ENCODE measurements at places on chromosomes 1 and 21.
A peak's percentile ranks its signal among the peaks of the same experiment; 100 is the strongest.

GRCh38 chr1:206886831-206887230 is 10.4 kb upstream of the IL24 start:
- no peak for DNase-seq

DNA sequence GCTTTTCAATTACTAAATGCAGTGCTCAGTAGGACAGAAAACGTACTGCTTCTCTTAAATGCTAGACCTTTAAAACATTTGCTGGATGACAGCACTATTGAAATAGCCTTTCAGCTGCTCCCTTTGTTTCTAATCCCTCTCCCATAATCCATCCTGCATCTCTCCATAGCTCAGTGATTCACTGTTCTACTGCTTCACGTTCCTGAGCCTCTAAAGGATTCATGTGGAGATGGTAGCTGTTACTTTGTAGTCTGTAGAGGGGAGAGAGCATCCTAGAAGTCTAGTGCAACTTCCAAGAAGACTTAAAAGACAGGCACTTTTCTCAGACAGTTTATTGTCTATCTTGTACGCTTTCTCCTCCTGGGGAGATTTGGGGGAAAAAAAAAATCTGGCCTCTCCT is 51.4 kb downstream of the LRRC8B start:
- DNase-seq, result no peak

- DNase-seq, result no peak
These were observed 93.0 kb downstream of the SIM2 start for GRCh38 chr21:36791695-36792470.

- no peak for DNase-seq
These were observed 27.9 kb upstream of the ATP2B4 start for GRCh38 chr1:203598752-203599151.

DNA sequence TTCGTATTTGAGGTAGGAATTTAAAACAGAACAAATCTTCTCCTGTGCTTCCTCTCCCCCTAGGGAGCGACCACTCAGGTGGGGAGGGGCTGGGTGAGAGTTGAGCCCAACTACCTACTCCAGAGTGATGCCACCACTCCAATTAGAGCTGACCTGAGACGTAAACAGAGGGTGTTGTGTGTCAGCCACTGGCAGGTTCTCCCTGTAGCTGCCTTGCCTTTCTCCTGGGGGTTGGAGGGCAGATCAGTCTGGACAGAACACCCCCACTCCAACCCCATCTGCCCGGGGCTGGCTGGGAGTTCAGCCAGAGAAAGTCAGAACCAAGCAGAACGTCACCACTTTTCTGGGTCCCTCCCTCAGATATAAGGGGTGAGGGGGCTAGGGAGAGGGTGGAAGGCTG is 2.0 kb downstream of the HPDL start:
- no peak for DNase-seq

GRCh38 chr1:221411283-221411682 is 330.6 kb downstream of the DUSP10 start:
- no peak for DNase-seq

GRCh38 chr1:215889871-215890270 is 322.8 kb downstream of the KCTD3 start:
- DNase-seq, result no peak

DNA sequence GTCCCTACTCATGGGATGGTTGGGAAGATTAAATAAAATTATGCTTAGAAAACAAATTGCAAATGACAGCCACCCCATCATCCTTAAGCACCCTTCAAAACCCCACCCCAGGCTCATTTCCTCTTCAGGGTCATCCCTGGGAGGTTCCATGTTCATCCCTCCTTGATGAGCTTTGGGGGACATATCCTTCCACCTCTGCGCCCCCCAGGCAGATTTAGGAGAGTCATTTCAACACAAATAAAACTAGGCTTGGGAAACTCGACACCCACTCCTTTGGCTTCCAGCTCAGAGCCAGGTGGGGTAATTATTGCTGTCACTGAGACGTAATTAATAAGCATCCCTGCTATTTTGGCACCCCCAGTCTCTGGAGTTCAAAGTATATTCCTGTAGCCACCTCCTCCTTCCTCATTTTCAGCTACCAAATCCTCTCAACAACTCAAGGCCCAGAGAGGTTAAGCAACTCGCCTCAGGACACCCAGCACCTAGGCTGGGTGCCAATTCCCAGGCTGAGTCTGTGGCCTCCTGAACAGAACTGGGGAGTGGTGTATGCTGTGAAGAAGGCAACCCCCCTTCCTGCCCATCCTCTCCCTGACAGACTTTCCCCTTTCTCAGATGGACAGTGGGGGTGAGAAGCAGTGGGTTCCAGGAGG is 595 bp downstream of the CRYBG2 start:
- no peak for DNase-seq

- DNase-seq, result no peak
These were observed 84.4 kb downstream of the NIBAN1 start for GRCh38 chr1:184889902-184890301.

DNA sequence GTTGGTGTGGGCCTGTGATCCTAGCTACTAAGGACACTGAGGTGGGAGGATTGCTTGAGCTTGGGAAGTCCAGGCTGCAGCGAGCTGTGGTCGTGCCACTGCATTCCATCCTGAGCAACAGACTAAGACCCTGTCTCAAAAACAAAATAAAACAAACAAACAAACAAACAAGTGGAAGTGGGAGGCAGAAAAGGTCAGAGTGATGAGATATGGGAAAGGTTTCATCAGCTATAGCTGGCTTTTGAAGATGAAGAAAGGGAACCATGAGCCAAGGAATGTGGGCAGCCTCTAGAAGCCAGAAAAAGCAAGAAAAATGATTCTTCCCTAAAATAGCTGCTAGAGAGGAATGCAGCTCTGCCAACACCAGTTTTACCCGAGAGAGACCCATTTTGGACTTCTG is 10.6 kb upstream of the NUCKS1 start:
- no peak for DNase-seq

GRCh38 chr1:40914927-40915569 is 52.9 kb upstream of the CITED4 start:
- DNase-seq, result no peak

- DNase-seq, result no peak
These were observed 53.3 kb downstream of the MRPS6 start for GRCh38 chr21:34126691-34127090.

GRCh38 chr1:32991386-32991785 is 26.8 kb upstream of the RNF19B start:
- DNase-seq, result no peak

GRCh38 chr21:36948686-36949085 is 17.8 kb downstream of the HLCS start:
- DNase-seq, result no peak

DNA sequence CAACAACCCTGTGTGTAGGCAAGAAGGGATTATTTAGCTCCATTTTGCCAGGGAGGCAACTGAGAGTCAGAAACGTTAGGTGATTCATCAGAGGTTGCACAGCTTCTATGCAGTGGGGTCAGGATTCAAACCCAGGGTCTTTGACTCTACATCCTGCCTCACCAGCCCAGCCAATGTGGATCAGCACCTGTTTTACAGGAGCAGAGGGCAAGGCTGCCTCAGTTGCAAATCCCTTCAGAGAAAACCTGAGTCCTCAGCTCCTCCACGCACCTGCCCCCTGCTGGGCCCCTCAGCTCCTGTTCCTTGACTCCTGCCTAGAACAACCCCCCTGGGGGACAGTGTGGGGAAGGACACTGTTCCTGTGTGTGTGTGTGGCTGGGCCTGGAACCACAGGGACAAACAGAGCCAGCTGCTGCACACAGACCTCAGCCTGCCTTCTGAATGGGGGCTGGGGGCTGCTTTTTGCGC is 61.6 kb downstream of the LRRN2 start:
- no peak for DNase-seq

DNA sequence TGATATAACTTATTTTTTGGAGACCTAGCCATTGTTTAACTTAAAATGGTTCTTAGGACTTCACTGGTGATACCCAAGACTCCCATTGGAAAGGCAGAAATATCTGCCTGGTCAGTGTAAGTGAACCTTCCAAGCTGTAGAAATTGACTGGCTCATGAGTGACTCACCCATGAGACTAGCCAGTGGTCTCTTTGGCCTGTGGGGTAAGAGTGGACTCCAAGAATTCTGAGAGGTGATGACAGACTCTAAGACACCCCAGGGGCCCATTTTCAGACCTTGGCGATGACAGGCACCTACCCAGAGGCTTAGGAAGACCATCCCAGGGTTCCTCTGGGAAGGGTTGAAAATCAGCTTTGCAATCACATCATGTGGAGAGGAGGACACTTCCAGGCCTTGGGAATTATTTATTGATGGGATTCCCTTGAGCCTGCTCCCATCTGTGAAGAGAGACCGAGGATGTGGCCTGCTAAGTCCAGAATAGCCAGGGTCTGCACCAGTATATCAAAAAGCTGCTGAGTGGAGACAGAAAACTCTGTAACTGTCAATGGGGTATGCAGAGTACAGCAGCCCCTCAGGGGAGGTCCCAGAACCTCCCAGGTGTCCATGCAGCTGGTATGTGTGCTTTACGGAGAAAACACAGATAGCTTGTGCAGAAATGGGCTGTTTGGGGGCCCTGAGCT is 78.9 kb downstream of the KAZN start:
- no peak for DNase-seq

- DNase-seq, result no peak
These were observed 37.1 kb downstream of the SLC30A1 start for GRCh38 chr1:211541720-211542477.

DNA sequence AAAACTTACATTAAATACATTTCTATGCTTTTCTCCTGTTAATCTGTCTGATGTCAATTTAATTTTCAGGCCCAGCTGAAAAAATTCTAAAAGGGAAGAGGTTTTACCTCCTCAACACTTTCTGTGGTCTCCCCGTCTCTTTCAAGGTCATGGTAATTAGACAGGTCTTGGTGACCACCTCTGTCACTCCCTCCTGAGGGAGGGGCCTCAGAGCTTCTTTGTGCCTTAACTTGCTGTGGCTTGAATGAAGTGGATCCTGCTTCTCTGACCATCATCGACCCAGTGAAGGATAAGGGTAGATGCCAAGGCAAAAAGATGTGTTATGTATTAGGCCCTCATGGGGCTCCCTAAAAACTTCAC is 40.8 kb upstream of the OSBPL9 start:
- DNase-seq, result no peak

GRCh38 chr1:67626861-67627235 is 58.2 kb upstream of the GADD45A start:
- DNase-seq, result no peak

GRCh38 chr1:233304489-233305102 is 9.1 kb upstream of the PCNX2 start:
- peak; percentile 12 for DNase-seq

DNA sequence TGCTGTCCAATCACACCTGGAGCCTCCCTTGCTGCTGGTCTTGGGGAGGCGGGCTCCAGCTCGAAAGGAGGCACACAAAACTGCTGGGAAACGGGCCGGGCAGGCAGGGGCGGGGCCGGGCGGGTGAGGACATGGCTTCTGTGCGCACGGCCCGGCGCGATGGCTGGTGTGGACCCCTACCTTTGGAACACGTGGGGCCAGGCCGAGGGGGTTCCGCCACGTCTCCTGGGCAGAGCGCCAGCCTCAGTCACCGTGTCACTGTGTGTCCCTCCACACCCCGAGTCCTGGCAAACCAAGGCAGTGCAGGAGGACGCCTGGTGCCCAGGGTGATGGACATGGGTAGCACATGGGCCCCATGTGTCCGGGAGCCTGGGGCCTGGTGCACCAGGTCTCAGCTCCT is 42.0 kb upstream of the ADARB1 start:
- DNase-seq, result no peak

DNA sequence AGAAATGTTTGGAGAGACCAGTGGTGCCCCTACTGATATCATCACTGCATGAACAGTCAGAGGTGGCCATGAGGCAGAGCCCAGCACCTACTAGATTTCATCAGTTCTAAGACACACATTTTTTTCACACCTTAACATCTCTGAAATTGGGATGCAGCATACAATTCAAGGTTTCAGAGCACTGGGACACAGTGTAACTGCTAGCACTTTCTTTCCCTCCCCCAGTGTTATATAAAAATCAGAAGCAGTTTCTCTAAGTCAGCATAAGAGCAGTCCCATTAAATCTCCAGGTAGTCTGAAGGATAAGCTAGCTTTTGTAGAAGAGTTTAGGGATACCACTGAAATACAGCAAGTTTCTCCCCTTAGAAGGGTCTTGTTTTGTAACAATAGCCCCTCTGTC is 10.0 kb upstream of the ANGPTL7 start:
- DNase-seq, result no peak

GRCh38 chr1:110548381-110548780 is 29.4 kb upstream of the KCNA10 start:
- DNase-seq, result no peak

DNA sequence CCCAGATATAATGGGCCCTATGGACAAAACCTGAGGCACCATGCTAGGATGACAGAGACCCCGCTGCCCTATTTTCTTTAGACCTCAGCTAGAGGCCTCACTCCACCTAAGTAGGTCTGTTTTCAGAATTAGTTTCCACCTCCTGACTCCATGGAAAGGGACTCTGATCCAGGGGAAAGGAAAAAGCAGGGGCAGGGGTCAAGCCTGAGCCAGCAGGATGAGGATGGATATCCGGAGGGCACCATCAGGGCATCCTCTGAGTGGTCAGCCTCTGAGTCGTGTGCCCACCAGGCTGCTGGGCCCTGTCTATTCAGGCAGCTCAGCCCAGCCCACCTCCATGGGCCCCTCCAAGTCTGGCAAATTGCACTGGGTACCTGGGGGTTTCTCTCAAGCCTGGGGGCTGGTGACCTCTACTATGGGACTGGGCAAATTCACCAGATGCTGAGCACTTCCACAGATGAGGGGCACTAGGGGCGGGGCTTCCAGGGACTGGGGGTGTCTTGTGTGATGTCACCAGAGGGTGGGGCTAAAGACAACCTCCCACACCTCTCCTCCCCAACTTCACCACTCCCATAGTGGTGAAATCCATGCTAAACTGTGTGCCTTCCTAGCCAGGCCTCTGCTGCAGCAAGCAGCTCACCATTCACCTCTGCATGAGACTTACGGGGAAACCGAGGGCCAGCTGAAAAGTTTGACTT is 5.5 kb downstream of the PAQR7 start:
- no peak for DNase-seq

GRCh38 chr1:221791846-221792245 is 50.0 kb upstream of the DUSP10 start:
- DNase-seq, result no peak

DNA sequence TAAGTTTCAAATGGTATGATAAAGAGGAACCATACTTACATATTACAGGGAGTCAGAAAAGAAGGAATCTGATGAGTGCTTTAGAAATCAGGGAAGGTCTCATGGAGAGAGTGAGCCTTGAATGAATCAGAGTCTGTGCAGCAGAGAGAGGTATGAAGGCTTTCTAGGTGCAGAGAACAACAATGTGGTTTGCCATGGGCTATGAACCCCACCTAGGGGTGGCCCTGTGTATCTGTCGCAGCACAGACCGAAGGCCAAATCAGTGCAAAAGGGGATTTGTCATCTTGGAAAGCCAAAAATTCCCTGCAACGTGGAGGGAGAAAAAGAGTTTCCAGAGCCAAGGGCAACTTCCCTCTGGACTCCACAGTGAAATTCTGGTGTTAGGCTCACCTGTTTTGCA is 3.5 kb downstream of the PAPPA2 start:
- DNase-seq, result no peak

Measured in brain microvascular endothelial cell (primary cell).